ENCODE measurements at places on chromosomes 2 and 18. TPM values are rescaled to one million over a fixed set of nuclear protein-coding genes. Genes with fewer than 3 reads are reported as not detected.

GRHL1 gene
- 2.5 TPM for total RNA-seq

PSMD1 gene
- total RNA-seq = 151 TPM

GAREM1 gene
- 9.0 TPM for total RNA-seq

SLC40A1 gene
- 3.1 TPM for total RNA-seq

LONRF2 gene
- 0.62 TPM for total RNA-seq

CCDC74A gene
- 6.5 TPM for total RNA-seq

RAB12 gene
- 52.6 TPM for total RNA-seq

TNP1 gene
- not detected for total RNA-seq
